OCI-LY7 (cell line): ENCODE measurements at places on chromosomes 7 and 10. TPM values are rescaled to one million over a fixed set of nuclear protein-coding genes. Genes with fewer than 3 reads are reported as not detected.

Gene KCND2
- not detected in 2 replicates for total RNA-seq

Gene RET
- 0.06 TPM in 1 of 2 replicates, not detected in the other for total RNA-seq

Gene DYDC2
- total RNA-seq, result not detected in 2 replicates

Gene ZNF107
- 92.2 and 97.0 TPM in 2 replicates for total RNA-seq

Gene TBC1D12
- total RNA-seq, result 1.9 and 2.2 TPM in 2 replicates

Gene ACTL6B
- not detected in 2 replicates for total RNA-seq

Gene IQUB
- 0.32 and 0.42 TPM in 2 replicates for total RNA-seq

Gene OTUD1
- 6.8 and 9.1 TPM in 2 replicates for total RNA-seq

Gene FAM25A
- not detected in 2 replicates for total RNA-seq

Gene TRIM24
- 26.8 and 28.5 TPM in 2 replicates for total RNA-seq

Gene ADARB2
- not detected in 2 replicates for total RNA-seq

Gene FAM241B
- not detected in 2 replicates for total RNA-seq

Gene AEBP1
- 35.0 and 42.2 TPM in 2 replicates for total RNA-seq

Gene AS3MT
- not detected in 2 replicates for total RNA-seq

Gene ZNF727
- not detected in 2 replicates for total RNA-seq

Gene CYP2C18
- not detected in 2 replicates for total RNA-seq

Gene CLCN1
- total RNA-seq, result not detected in 2 replicates

Gene CALHM2
- total RNA-seq, result not detected in 2 replicates

Gene NCF1
- 96.0 and 100 TPM in 2 replicates for total RNA-seq

Gene TMEM229A
- total RNA-seq, result not detected in 2 replicates

Gene CABCOCO1
- total RNA-seq, result not detected in 2 replicates

Gene IGF2BP3
- 94.3 and 108 TPM in 2 replicates for total RNA-seq

Gene DDX56
- total RNA-seq, result 78.6 and 95.4 TPM in 2 replicates

Gene UCN3
- not detected in 2 replicates for total RNA-seq

Gene NSUN5
- 60.4 and 67.7 TPM in 2 replicates for total RNA-seq

Gene ADCYAP1R1
- not detected in 2 replicates for total RNA-seq

Gene TFR2
- 25.0 and 26.0 TPM in 2 replicates for total RNA-seq

Gene OR13A1
- 14.5 and 17.4 TPM in 2 replicates for total RNA-seq

Gene CDK1
- 155 and 164 TPM in 2 replicates for total RNA-seq

Gene CCDC126
- 14.2 and 15.5 TPM in 2 replicates for total RNA-seq

Gene LRIT1
- not detected in 2 replicates for total RNA-seq

Gene ARMC3
- not detected in 2 replicates for total RNA-seq

Gene ARHGAP22
- 0.41 and 0.46 TPM in 2 replicates for total RNA-seq

Gene PGAM2
- total RNA-seq, result 0.80 and 1.1 TPM in 2 replicates

Gene RBP3
- not detected in 2 replicates for total RNA-seq

Gene STRA8
- not detected in 2 replicates for total RNA-seq

Gene HSPA14
- total RNA-seq, result 28.2 and 30.9 TPM in 2 replicates
